T-helper 17 cell (primary cell): ENCODE measurements at places on chromosomes 1 and 21. TPM values are rescaled to one million over a fixed set of nuclear protein-coding genes. Genes with fewer than 3 reads are reported as not detected.
A peak's percentile ranks its signal among the peaks of the same experiment; 100 is the strongest.

- no peak for DNase-seq
- H3K36me3 ChIP-seq: no peaks in the 10 kb centered on the region
- no peak overlapping the region for H3K27ac ChIP-seq
- no peaks in the 10 kb centered on the region for H3K4me1 ChIP-seq
- H3K4me3 ChIP-seq: no peak overlapping the region
- H3K27me3 ChIP-seq: no peaks in the 10 kb centered on the region
Observed at GRCh38 chr1:178076607-178077006, 17.3 kb upstream of the RASAL2 start.

DNA sequence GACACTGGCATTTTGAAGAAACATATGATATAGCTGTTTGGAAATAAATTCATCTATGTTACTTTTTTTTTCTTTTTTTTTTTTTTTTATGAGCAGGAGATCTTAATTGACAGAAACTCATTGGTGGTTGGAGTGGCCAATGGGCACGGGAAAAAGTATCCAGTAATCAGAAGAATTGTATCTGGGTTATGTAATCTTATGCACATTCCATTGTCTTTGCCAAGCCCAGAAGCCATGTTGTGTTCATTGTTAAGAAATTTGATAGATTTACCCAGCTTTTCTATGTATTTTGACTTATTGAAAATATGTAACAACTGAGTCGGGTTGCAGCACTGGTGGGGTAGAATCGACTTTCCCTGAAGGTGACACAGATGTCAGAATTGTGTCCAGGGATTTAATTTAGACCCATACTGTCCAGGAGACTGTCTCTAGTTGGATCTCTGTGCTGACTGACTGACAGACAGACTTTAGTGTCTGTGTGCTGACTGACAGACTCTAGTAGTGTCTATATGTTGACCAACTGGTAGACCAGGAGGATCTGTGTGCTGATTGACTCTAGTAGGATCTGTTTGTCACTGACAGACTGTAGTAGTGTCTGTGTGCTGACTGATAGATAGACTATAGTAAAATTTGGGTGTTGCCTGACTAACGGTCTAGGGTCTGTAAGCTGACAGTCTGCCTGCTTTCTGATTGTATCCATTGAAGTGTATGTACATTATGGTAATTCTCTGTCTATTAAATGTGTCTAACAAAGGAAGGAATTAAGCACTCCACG is 12.3 kb upstream of the C4BPB start:
- no peak overlapping the region for H3K27ac ChIP-seq
- H3K27me3 ChIP-seq: peaks cover 16% of the 10 kb centered on the region
- H3K4me3 ChIP-seq: no peak overlapping the region
- DNase-seq: no peak
- no peaks in the 10 kb centered on the region for H3K36me3 ChIP-seq

DNA sequence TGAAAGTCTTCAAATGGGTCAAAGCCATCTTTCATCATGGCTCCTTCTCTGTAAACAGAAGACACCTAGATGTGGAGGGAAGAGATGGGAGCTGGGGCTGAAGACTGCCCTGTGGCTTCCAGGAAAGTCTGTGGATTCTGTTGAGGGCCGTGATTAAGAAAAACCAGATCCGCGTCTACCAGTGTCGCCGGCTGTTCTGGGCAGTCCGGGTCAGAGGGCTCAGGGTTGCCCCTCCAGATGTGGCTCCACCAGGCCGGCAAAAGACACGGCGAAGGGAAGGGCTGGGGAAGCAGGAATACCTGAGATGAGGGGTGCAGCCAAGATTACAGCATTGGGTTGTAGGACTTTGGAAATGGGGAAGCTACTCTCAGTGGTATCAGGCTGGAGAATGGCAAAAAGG is 162.6 kb downstream of the RHOU start:
- no peak for DNase-seq
- H3K4me1 ChIP-seq: peaks cover 2% of the 10 kb centered on the region
- H3K36me3 ChIP-seq: no peaks in the 10 kb centered on the region
- no peak overlapping the region for H3K27ac ChIP-seq
- no peak overlapping the region for H3K4me3 ChIP-seq

GRCh38 chr1:40122855-40123254 is 25.8 kb upstream of the PPT1 start:
- H3K27ac ChIP-seq: no peak overlapping the region
- peaks cover 6% of the 10 kb centered on the region for H3K27me3 ChIP-seq
- DNase-seq: no peak
- H3K36me3 ChIP-seq: peaks cover 2% of the 10 kb centered on the region
- H3K4me3 ChIP-seq: no peak overlapping the region
- H3K4me1 ChIP-seq: no peaks in the 10 kb centered on the region

DNA sequence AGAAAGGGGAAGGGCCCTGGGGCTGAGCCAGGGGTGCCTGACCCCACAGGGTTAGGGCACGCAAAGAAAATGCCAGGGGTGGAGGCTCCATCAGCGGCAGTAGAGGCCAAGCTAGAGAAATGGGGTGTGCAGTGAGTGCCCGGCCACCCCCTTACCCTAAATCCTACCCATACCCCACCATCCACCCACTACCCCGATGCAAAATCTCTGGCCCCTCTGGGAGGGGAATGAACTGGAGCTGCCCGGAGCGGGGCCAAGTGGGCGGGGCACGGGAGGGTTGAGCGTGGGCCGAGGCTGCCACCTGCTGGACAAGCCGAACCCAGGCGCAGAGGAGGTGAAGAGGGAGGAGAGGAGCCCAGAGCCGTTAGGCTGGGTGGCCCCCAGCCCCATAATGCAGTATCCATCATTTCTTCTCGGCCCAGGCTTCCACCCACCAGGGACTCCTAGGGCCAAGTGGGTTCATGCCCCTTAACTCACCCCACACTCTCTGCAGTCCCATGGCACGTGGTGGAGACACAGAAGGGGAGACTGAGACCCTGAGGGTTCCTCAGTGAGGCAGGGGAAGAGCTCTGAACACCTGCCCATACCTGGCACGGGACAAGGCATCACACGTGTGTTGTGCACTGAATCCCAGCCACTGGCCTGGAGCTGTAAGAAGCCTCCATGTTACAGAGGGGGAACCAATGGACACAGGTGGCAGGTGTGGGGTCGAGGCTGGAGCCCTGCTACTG is 1.4 kb upstream of the C1QC start:
- H3K4me3 ChIP-seq: no peak overlapping the region
- H3K27ac ChIP-seq: no peak overlapping the region
- peaks cover 3% of the 10 kb centered on the region for H3K36me3 ChIP-seq
- H3K4me1 ChIP-seq: peaks cover 4% of the 10 kb centered on the region
- peaks cover 48% of the 10 kb centered on the region for H3K27me3 ChIP-seq

DNA sequence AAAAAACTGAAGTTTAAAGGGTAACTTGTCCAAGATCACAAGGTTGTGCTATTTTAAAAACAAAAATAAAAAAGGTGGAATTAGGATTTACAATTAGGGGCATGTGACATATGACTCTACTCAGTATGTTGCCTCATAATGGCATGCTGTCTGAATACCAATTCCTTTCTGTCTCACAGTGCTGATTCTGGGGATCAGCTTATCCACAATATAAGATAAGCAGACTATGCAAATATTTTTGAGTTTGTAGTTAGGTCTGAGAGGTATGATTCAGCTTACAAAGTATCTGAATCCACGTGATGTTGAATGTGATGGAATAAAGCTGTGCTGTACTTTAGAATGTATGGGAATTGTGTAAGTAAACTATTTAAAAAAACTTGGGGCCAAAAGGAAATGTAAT is 216.6 kb downstream of the HHIPL2 start:
- no peaks in the 10 kb centered on the region for H3K27me3 ChIP-seq
- no peak for DNase-seq
- H3K4me3 ChIP-seq: no peak overlapping the region
- H3K4me1 ChIP-seq: no peaks in the 10 kb centered on the region

UTS2 gene
- 1.0 TPM for total RNA-seq

DNA sequence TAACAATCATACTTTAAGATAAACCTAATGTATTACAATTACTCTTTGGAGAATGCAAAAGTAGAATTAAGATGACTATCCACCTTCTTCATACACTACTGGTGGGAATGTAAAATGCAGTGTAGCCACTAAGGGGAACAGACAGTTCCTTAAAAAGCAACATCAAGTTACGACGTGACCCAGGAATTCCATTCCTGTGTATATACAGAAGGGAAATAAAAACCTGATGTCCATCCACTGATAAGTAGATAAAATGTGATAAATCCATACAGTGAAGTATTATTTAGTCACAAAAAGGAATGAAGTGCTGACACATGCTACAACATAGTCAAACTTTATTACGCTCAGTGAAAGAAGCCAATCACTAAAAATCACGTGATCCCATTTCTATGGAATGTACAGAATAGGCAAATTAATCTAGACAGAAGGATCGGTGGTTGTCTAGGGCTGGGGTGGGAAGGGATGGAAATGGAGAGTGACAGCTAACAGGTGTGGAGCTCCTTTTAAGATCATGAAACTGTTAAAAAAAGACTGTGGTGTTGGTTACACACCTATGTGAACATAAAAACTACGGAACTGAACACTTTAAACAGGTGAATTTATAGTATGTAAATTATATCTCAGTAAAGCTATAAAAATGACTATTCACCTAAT is 42.1 kb downstream of the NRIP1 start:
- H3K4me3 ChIP-seq: no peak overlapping the region
- no peaks in the 10 kb centered on the region for H3K36me3 ChIP-seq
- H3K27me3 ChIP-seq: no peaks in the 10 kb centered on the region
- DNase-seq: no peak
- no peak overlapping the region for H3K27ac ChIP-seq

DNA sequence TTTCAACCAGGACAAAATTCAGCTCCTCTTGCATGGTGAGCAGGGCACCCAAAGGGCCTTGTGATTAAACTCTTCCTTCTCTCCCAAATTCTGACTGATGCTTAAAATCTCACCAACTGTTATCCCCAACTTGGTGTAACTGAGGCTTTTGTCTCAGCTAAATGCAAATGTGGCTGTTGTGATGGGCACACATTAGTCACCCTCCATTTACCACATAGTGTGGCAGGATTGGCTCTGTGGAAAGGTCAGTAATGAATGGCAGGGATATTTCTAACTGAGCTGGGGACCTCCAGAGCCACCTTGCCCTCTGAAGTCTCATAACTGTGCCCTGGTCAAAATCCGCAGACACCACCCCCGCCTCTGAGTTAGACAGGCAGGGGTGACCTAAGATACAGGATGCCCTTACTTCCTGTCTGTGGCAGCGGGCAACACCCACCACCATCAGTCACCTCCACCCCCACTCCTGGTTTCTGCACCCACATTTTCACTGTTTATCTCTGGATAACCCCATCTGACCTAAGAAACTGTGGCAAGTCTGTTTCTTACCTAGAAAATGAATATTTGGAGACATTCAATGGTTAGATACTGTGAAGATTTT is 25.4 kb upstream of the RGS16 start:
- peak overlapping the region; percentile 28 for H3K4me3 ChIP-seq
- peaks cover 48% of the 10 kb centered on the region for H3K4me1 ChIP-seq
- H3K36me3 ChIP-seq: no peaks in the 10 kb centered on the region
- peak; percentile 19 for DNase-seq

FMO5 gene
- total RNA-seq: 1.9 TPM

- H3K4me3 ChIP-seq: peak overlapping the region; percentile 96
- H3K4me1 ChIP-seq: peaks cover 59% of the 10 kb centered on the region
- H3K27me3 ChIP-seq: no peaks in the 10 kb centered on the region
- no peak for DNase-seq
Observed at GRCh38 chr1:154329551-154330131, 4.3 kb downstream of the ATP8B2 start.

PAQR7 gene
- total RNA-seq: 1.4 TPM

- H3K27ac ChIP-seq: no peak overlapping the region
- H3K4me3 ChIP-seq: no peak overlapping the region
- peaks cover 80% of the 10 kb centered on the region for H3K27me3 ChIP-seq
- no peak for DNase-seq
- H3K4me1 ChIP-seq: peaks cover 7% of the 10 kb centered on the region
Observed at GRCh38 chr1:165364568-165365133, 8.1 kb upstream of the LMX1A start.

MSH4 gene
- total RNA-seq: 0.26 TPM

HTR1D gene
- not detected for total RNA-seq

MYCL gene
- total RNA-seq: 1.2 TPM

DNA sequence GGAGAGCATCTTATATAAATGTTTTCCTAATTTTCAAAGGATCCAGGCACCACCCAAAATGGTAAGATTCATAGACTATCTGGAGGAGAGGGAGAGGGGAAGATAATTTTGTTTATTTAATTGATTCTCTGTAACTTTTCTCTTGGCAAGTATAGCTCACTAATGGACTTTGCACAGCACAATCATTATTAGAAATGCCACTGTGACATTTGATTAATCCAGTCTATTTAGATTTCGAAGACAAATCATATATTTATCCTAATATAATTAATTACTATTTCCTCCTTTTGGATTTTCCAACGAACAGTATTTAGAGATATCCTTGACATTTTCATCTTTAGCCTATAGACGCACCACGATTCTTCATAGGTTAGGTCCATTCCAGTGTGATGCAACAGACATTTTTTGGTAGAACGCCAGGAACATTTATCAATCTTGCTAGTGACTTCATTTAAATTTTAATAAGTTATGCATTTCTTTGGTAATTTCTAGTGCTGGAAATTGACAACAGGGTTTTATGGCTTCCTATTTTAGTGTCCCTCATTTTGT is 152.4 kb downstream of the GRIK1 start:
- H3K36me3 ChIP-seq: no peaks in the 10 kb centered on the region
- no peak for DNase-seq
- H3K4me3 ChIP-seq: no peak overlapping the region
- no peaks in the 10 kb centered on the region for H3K4me1 ChIP-seq

FAM163A gene
- total RNA-seq: 0.10 TPM
